Naive B cell (primary cell): ENCODE measurements at places on chromosomes 12 and 14.

DNA sequence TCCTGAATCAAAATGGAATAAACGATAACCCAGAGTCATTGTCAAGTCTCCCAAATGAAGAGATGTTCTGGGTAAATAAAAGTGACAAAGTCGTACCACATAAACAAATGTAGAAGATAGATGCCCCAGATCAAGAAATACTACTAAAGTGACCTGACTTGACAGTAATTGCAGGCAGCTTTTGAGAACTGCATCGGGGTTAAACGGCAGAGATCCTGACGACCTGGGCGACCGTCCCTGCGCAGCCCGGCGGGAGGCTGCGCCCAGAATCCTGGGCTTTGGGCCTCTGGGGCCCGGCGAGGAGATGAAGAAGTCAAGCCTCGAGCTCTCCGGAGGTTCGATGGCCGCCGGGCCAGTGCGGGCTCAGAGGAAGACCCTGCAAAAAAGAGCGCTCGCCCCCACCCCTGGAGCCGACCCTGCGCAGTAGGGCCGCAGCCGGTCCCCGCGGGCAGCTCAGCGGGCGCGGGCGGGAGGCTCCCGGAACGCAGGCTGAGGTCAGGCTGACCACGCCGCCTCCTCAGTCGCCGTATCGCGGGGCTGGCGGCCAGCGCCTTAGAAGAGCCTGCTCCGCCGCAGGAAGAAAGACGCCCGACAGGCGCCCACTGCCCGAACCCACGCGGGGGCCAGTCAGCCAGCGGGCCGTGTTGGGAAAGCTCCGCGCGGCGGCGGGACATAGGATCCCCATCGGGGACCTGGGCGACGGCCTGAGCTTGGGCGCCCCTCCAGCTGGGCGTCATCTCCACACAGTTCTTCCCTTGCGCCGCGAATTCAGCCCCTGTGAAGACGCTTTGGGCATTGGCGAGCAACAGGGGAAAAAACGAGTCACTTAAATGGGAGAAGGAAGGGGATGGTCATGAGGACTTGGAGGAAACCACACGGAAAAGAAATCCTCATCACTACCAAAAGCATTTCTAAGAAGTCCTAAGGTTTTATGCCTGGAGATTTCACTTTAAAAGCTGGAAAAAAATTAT lies 16.0 kb downstream of the NKX2-1 start:
- no peak for DNase-seq

- no peak for DNase-seq
Observed at GRCh38 chr14:22410497-22410896, 178.5 kb downstream of the DAD1 start.

GRCh38 chr12:111297703-111298426 lies 71.0 kb downstream of the PHETA1 start:
- DNase-seq: no peak

DNA sequence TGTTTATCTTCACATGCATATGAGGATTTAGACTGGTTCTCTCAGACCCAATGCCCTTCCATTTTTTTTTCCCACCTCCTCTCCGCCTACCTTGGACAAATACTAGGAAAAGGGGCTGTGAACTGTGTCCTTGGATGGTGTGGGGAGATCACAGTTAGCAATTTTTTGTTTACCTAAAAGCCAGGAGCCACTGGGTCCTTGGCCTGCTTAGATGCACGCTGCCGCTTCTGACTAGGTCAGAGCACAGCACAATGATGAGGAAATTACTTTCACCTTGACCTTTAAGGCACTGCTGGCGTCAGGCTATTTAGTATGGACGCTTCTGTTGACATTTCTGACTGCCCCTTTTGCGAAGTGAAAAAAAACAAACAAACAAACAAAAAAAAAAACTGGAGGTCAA lies 1.9 kb downstream of the CCDC38 start:
- no peak for DNase-seq

- no peak for DNase-seq
Observed at GRCh38 chr14:68840454-68840853, 47.6 kb upstream of the ZFP36L1 start.

GRCh38 chr14:103528146-103528586 lies 830 bp upstream of the TRMT61A start:
- DNase-seq: no peak
